Stimulated activated CD8-positive, alpha-beta memory T cell treated with anti-CD3 and anti-CD28 coated beads, Interleukin-4, amount 100 ng/mL, for 4 hours (primary cell): ENCODE measurements at places on chromosomes 13 and 19.

DNA sequence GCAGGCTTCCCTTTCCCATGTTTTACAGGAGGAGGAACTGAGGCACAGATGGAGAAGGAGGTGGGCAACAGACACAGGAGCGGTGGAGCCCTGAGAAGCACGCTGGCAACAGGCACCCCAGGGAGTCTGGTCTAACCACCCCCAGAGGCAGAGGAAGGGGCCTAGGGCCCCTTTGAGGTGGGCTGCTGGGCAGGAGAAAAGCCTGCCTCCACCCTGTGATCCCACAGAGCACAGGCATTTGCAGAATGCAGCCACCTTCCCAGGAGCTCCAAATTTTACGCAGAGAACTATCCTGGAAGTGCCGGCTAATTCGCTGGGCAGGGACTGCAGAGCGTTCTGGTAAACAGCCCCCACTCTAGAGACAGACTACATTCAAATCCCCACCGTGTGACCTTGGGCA lies 30.4 kb downstream of the RAB20 start:
- DNase-seq, result no peak

- no peak for DNase-seq
Measured at GRCh38 chr13:80664950-80665349, 324.0 kb upstream of the SPRY2 start.

- DNase-seq, result no peak
Measured at GRCh38 chr19:39516270-39516669, 1.3 kb downstream of the SELENOV start.

- no peak for DNase-seq
Measured at GRCh38 chr13:32852526-32852925, 163.7 kb upstream of the KL start.

- no peak for DNase-seq
Measured at GRCh38 chr13:109933476-109933875, 147.1 kb upstream of the IRS2 start.

GRCh38 chr13:62040078-62040477 lies 624.4 kb upstream of the PCDH20 start:
- no peak for DNase-seq

- no peak for DNase-seq
Measured at GRCh38 chr13:35736876-35737275, 260.4 kb upstream of the MAB21L1 start.

DNA sequence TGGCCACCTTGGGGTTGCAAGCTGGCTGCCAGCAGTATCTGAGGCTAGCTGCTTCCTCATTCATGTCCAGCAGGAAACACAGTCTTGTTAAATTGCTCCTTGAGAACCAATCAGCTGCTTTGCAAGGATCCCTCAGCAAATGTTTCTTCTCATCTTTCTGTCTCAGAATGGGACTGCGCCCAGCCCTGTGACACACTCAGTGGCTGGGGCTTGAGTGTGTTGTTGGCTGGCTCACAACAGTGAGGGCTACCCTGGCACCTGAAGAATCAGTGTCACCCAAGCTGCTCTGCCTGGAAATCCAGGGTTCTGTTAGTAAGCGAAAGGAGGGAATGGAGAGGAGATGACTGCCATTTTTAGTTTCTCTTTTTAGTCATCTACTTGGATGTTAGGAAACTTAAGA lies 317.2 kb downstream of the DCT start:
- no peak for DNase-seq

DNA sequence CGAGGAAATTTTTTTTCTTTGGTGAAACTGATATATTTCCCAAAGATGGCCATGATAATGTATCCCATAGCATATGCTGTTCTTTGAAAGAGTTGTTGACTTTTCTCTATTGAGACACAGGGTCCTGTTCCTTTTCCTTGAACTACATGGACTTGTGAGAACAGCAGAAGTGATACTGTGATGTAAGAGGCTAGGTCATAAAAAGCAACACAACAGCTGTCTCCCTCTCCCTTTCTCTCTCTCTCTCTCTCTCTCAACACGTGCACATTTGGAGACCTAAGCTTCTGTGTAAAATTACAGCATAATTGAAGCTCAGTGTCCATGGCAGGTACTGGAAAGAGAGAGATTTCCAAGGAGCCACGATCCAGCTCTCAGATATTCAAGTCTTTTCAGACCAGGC lies 1712.4 kb downstream of the EFNB2 start:
- no peak for DNase-seq

- no peak for DNase-seq
Measured at GRCh38 chr19:31613683-31614219, 264.5 kb upstream of the TSHZ3 start.

DNA sequence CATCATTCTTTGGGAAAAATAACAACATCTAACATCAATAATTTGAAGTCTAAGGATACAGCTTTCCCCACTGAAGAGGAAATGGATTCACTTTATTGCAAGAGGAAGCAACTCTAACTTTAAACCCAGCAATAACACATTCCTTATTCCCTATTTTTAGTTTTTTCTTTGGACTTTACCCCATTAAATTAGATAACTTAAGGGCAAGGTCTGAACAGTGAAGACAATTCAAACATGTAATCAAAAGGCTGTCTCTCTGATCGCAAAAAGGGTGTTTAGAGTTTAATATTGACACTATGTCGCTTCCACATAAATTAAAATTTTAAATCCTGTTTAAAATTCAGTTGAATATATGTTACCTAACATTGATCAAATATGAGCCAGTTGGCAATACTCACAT lies 10.1 kb downstream of the EDNRB start:
- DNase-seq, result no peak
